ENCODE measurements at places on chromosomes 4 and X.

- no peak for DNase-seq
Measured at GRCh38 chr4:7726665-7727413, 212.8 kb downstream of the AFAP1 start.

GRCh38 chrX:50618788-50619558 lies 148.3 kb upstream of the DGKK start:
- peak; percentile 1 for DNase-seq

GRCh38 chrX:123422875-123423274 lies 238.8 kb downstream of the GRIA3 start:
- DNase-seq: peak; percentile 59

GRCh38 chr4:3659131-3659530 lies 107.1 kb upstream of the ADRA2C start:
- DNase-seq: no peak

GRCh38 chr4:17385403-17385802 lies 126.5 kb downstream of the QDPR start:
- DNase-seq: peak; percentile 42

GRCh38 chr4:187215438-187215837 lies 491.8 kb upstream of the FAT1 start:
- no peak for DNase-seq

GRCh38 chrX:153380691-153381090 lies 20.5 kb downstream of the PNMA6E start:
- no peak for DNase-seq

DNA sequence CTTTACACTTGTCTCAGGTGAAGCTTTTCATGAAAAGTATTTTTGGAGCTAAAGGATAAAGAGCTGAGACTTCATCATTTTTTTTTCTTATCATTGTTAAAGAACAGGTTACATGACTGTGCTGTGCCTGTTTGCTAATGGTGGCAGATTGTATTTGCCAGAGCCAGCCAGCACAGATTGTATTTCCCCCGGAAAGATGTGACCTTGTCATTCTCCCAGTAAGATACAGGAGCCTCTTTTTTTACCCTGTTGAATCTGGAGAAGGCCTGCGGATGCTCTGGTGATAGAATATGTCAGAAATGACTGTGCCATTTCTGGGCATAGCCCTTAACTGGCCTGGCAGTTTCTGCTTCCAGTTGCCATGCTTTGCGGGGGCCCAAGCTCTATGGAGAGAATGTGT lies 91.9 kb downstream of the GPRIN3 start:
- DNase-seq: no peak

DNA sequence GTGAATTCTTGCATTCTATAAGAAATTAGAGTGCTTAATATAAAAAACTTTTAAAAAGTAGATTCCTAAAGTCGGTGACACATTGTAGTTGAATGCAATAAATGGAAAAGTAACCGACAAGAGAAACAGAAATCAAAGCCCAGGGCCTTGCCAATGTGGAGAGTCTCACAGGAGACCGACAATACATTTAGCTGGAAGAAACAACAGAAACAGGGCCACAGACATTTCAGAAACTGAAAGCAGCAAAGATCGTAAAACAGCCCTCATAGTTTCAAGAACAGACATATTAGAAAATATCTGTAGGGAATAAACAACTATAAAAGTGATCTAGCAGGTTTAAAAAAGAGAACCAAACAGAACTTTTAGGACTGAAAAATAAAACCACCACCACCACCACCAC lies 49.5 kb downstream of the STAP1 start:
- DNase-seq: no peak

DNA sequence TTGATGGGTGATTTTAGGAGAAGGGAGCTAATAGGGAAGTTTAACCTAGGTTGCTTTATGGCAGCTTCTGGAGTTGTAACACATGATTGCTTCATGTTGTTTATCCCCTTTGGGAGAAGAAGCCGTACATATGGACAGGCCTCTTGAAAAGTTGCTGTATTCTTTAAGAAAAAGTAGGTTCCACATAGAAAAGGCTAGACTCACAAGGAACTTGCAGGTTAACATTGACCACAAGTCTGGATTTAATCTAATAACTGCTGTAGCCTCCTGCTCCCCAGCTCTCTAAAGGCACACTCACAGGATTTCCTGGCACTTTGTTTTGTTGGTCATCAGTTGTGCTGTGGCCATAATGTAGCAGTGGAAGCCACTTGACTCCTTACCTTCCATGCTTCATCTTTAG lies 19.7 kb downstream of the FNIP2 start:
- peak; percentile 52 for DNase-seq

- peak; percentile 30 for DNase-seq
Measured at GRCh38 chr4:104494822-104495559, at the start of gene CXXC4. Gene CXXC4 (minus strand): TSS chr4:104494894. CDS start chr4:104491802, 3,092 bp downstream.

- peak; percentile 48 for DNase-seq
Measured at GRCh38 chr4:124854968-124855367, 142.4 kb upstream of the ANKRD50 start.

DNA sequence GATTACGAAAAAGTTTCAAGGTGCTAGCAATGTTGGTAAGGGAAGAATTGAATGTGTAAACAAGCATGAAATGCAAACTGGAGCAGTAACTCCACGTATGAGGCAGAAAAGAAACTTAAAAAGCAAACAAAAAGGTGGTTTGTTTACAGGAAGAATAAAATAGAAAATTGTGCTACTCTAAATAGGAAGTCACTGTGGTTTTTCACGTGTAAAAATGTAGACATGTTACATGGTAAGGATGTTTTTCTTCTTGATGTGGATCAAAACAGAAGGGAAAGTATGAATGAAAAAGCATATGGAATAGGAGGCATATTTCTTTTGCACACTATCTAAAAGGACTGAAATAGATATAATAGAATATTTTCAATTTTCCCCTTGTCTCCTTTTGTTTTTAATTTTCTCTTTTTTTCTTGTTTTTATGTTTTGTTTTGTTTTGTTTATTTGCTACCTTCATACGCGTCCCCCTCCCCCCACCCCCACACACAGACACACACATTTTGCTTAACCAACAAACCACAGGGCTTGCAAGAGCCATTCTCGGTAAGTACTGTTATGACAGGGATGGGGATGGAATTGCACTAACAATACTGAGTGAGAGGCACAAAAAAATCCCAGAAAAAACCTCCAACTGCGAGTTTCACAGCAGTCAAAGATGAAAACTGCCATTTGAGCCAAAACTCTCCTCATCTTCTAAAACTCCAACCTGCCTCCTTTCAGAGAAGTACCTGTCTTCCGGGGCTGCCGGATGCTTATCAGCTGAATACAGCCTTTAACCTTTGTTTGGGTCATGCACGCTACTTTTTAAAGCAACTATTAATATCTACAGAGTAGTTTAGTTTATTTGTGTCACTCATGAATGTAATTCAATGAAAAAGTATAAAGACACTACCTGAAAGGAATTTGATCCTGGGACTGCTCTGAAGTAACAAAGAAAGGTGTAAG lies 135.8 kb downstream of the IL15 start:
- DNase-seq: no peak

GRCh38 chr4:112377594-112378242 lies 80.5 kb downstream of the ALPK1 start:
- DNase-seq: no peak

GRCh38 chr4:12122316-12122715 lies 693.6 kb upstream of the HS3ST1 start:
- no peak for DNase-seq

- no peak for DNase-seq
Measured at GRCh38 chrX:100479329-100479728, 69.3 kb upstream of the PCDH19 start.

- DNase-seq: no peak
Measured at GRCh38 chr4:41525129-41525528, 12.8 kb upstream of the LIMCH1 start.

- no peak for DNase-seq
Measured at GRCh38 chr4:113006632-113007031, 42.8 kb upstream of the ANK2 start.

GRCh38 chrX:24231131-24231540 lies 81.6 kb downstream of the ZFX start:
- DNase-seq: peak; percentile 93

GRCh38 chr4:123603165-123603564 lies 206.6 kb downstream of the SPRY1 start:
- DNase-seq: peak; percentile 56

GRCh38 chrX:71282514-71283402 lies 677 bp upstream of the NONO start:
- peak; percentile 46 for DNase-seq

GRCh38 chr4:110518889-110519490 lies 43.0 kb downstream of the ENPEP start:
- peak; percentile 38 for DNase-seq

DNA sequence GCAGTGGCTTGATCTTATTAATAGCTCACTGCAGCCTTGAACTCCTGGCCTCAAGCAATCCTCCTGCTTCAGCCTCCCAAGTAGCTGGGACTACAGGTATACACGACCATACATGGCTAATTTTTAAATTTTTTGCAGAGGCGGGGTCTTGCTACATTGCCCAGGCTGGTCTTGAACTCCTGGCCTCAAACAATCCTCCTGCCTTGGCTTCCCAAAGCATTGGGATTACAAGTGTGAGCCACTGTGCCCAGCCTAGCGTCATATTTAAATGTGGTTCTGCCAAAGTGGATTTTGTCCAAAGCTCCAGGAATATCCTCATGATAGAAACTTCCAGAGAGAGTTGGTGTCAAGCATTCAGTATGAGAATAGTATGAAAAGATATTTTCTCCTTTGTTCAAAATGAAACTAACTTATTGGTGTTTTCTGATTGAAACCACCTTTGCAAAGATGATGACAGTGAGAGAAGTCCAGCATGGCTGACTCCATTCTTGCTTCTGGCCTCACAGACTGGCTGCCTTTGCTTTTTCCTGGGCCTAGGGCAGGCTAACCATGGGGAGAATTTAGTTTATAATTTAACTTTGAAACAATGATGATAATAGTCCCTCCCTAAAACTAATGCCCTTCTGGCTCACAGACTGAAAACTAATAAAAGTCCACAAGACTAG lies 129.0 kb downstream of the C4orf51 start:
- no peak for DNase-seq

DNA sequence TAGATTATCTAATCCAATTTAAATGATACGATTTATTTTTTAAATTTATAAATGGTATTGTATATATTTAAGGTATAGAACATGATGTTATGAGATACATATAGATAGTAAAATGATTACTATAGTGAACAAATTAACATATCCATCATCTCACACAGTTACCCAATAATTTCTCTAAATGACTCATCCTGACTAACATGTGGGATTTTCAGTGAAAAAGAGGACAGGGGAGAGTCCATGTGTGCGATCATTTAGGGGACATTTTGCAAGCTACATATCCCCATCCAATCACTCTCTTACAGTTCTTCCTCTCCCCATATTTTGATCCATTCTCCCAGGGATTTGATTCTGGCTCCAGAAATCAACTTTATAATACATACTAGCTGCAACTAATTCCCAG lies 88.2 kb downstream of the ABCB7 start:
- DNase-seq: peak; percentile 54

DNA sequence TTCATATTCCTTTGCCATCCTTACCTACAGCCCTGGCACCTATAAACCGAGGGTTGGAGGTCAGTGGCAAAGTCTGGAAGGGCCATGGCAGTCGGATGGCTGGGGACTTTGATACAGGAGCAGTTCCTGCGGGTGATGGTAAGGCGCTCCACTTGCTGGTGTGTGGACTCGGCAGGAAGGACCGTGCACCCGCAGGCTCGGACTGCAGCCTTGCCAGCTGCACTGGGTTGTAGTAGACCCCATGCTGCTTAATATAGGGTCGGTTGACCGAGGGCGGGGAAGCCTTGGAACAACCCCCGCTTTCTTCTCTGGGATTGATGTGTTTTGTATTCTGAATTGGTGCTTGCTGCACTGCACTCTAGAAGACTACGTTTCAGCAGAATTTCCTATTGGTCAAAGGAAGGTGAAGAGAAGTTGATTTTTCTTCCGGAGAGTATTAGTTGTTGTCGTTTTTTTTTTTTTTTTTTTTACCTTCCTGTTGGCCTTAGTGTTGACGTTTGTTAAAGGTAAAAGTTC lies 638 bp downstream of the BLTP1 start:
- peak; percentile 33 for DNase-seq

DNA sequence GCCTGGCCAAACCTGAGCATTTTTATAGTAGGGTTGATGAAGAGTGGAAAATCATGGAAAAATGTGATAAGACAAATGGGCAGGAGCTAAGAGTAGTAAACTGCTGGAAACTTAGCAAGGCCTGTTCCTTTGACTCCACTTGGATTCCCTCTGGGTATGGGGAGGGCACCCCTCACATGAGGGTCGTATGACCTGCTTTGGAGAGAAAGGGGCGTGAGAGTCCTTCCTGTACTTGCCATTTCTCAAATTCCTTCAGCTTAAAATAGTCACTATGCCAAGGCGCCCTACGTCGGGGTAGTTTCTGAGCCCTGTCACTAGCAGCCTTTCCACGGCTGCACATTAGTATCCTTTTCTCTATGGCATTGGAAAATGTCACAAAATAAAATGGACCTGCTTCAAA lies 49.1 kb downstream of the GPRIN3 start:
- DNase-seq: no peak

- no peak for DNase-seq
Measured at GRCh38 chr4:59058543-59058942, 1948.4 kb upstream of the IGFBP7 start.

- DNase-seq: peak; percentile 90
Measured at GRCh38 chr4:40185830-40186664, 10.8 kb upstream of the RHOH start.

DNA sequence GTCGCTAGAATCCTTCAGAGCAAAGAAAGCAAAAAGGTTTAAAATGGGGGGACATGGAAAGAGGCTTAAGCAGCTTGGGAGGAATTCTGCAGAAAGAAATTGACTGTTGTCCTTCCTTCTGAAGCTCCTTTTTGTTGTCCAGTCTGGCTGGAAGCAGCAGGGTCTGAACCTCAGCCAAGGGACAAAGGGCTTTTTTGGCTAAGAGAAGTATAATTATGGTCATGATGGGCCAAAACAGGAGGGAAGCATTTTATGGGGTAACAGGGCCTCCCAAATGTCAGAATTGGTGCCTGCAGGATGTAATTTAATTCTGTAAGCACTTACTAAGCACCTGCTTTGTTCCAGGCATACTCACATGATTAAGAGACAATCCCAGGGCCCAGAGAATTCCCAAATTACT lies 74.2 kb upstream of the CPEB2 start:
- DNase-seq: no peak

DNA sequence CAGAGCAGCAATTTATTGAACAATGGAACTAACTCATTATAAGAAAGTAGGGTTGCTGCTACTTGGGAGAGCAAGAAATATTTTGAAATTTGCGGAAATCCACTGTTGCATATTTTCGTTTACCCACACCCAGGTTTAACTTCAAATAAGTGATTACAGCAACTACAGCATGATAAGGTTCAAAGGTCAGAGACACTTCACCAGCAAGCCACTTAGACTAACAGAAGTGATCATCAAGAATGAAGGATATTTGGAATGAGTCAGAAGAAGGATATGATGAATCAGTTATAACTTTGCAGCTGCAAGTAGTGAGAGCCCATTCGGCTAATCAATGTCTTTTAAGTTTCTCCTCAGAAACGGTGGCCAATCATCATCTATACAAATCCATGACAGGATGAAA lies 199.3 kb downstream of the TMA16 start:
- DNase-seq: peak; percentile 80

- peak; percentile 78 for DNase-seq
Measured at GRCh38 chrX:1903236-1903935, 288.5 kb downstream of the ASMT start.

- no peak for DNase-seq
Measured at GRCh38 chr4:101037249-101037648, 310.1 kb downstream of the PPP3CA start.

Data from fibroblast of mammary gland (primary cell).